ENCODE measurements at places on chromosomes 2 and 18. TPM values are rescaled to one million over a fixed set of nuclear protein-coding genes. Genes with fewer than 3 reads are reported as not detected.

The MARS2 gene
- total RNA-seq = 11.3 TPM

The CYP20A1 gene
- 10.5 TPM for total RNA-seq

The SP5 gene
- not detected for total RNA-seq

The RFX8 gene
- not detected for total RNA-seq

The ERFE gene
- total RNA-seq = 7.4 TPM
